ENCODE measurements at places on chromosomes 5 and 9. TPM values are rescaled to one million over a fixed set of nuclear protein-coding genes. Genes with fewer than 3 reads are reported as not detected.

The BARHL1 gene
- not detected for polyA plus RNA-seq

The FAM240B gene
- polyA plus RNA-seq = not detected

DNA sequence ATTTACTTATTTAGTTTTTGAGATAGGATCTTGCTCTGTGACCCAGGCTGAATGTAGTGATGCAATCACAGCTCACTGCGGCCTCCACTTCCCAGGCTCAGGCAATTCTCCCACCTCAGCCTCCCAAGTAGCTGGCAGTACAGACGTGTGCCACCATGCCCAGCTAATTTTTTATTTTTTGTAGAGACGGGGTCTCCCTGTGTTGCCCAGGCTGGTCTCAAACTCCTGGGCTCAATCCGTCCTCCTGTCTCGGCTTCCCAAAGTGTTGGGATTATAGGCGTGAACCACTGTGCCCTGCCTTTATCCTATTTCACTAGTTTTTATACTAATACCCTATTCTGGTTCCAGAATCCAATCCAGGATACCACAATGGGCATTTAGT, 6.8 kb downstream of the RPS14 start:
- no peak overlapping the region for H3K4me3 ChIP-seq
- peaks cover 48% of the 10 kb centered on the region for H3K36me3 ChIP-seq
- DNase-seq = no peak
- peaks cover 16% of the 10 kb centered on the region for H3K4me1 ChIP-seq

GRCh38 chr5:169942181-169942580, 38.1 kb downstream of the INSYN2B start:
- no peak overlapping the region for H3K27ac ChIP-seq
- no peak for DNase-seq
- no peaks in the 10 kb centered on the region for H3K4me1 ChIP-seq
- no peaks in the 10 kb centered on the region for H3K27me3 ChIP-seq
- H3K36me3 ChIP-seq = peaks cover 7% of the 10 kb centered on the region

GRCh38 chr5:1744393-1745122, 55.1 kb downstream of the MRPL36 start:
- H3K36me3 ChIP-seq = no peaks in the 10 kb centered on the region
- no peaks in the 10 kb centered on the region for H3K4me1 ChIP-seq
- H3K27me3 ChIP-seq = no peaks in the 10 kb centered on the region
- H3K4me3 ChIP-seq = no peak overlapping the region
- no peak overlapping the region for H3K27ac ChIP-seq

DNA sequence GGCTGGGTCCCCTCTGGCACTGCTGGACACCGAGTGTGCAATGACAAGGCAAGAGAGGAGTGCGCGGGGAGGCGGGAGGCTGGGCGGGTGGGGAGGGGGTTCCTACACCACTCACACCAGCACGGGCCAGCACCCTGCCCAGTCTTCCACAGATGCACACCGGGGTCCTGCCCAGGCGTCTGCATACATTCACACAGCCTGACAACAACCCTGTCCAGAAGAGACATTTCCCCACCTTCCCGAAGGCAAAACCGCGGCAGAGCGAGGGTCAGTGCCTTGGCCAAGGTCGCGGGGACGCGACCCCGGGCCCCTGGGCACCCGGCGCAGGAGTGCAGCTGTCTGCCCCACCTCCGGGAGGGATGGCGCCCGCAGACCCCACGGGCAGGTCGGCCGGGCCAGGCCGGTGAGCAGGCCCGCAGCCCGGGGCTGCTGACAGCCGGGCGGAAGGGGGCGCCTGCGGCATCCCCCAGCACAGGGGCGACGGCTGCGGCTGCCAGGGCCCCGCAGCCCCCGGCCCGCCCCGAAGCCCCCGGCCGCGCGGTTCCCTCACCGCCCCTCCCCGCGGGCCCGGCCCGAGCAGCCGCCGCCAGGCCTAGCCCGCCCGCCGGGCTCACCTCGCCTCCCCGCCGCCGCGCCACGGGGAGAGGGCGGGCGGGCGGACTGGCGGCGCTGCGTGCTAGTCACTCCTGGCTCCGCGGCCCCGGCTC, 496 bp downstream of the MAPK9 start:
- peaks cover 34% of the 10 kb centered on the region for H3K4me1 ChIP-seq
- H3K27me3 ChIP-seq = no peaks in the 10 kb centered on the region
- H3K4me3 ChIP-seq = peak overlapping the region; percentile 40
- peak overlapping the region; percentile 50 for H3K27ac ChIP-seq
- no peaks in the 10 kb centered on the region for H3K36me3 ChIP-seq

DNA sequence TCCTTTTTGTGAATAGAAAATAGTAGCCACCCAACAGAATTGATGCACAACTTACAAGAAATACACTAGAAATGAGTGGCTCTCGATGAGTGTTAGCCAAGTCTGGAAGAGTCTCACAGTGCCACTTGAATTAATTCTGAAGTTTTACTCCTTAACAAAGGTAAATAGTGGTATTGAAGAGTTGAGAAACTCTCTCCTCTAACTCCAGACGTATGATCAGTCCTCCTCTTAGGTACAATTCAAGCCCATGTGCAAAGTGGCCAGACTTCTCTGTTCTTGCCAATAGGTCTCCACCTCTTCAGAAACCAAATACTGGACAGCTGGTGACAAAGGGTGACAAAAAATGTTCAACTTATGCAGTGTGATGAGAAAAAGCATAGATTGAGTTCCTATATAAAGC, 38.5 kb upstream of the ADAMTS16 start:
- no peaks in the 10 kb centered on the region for H3K4me1 ChIP-seq
- H3K27ac ChIP-seq = no peak overlapping the region
- no peak overlapping the region for H3K4me3 ChIP-seq
- H3K27me3 ChIP-seq = no peaks in the 10 kb centered on the region
- no peak for DNase-seq

DNA sequence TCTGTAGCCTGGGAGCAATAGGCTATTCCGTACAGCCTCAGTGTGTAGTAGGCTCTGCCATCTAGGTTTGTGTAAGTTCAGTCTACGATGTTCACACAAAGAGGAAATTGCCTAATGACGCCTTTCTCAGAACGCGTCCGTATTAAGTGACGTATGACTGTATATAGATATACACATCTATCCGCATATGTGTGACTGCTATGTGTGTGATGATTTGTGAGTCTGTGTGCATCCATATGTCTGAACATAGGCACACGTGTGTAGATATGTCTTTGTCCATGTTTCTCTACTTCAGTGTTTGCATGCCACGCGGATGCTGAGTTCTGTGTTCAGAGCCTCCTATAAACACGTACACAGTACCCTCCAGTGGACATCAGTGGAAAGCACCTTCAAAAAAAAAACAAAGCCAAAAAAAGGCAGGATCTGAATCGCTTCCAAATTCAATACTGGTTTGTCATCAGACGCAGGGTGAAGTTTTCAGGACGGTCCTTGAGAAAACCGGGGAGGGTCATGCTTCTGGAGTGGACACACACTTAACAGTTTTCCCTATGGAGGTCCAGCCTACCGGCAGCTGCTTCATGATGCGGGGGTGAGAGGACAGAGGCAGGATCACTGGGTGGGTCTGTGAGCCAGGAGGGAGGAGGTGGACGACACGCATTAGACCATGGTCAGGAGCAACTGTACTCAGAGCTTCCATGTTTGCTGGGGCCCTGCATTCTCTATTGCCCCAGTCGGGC, 29.5 kb upstream of the ALDH1B1 start:
- no peak overlapping the region for H3K27ac ChIP-seq
- H3K4me3 ChIP-seq = no peak overlapping the region

- H3K27ac ChIP-seq = no peak overlapping the region
- H3K36me3 ChIP-seq = no peaks in the 10 kb centered on the region
Observed at GRCh38 chr5:138809391-138809790, 56.2 kb downstream of the CTNNA1 start.

- no peak for DNase-seq
- no peak overlapping the region for H3K4me3 ChIP-seq
- H3K36me3 ChIP-seq = no peaks in the 10 kb centered on the region
- peaks cover 19% of the 10 kb centered on the region for H3K4me1 ChIP-seq
Observed at GRCh38 chr5:52796031-52796430, 8.3 kb downstream of the ITGA1 start.

- no peak overlapping the region for H3K27ac ChIP-seq
- no peak overlapping the region for H3K4me3 ChIP-seq
- no peaks in the 10 kb centered on the region for H3K36me3 ChIP-seq
- no peak for DNase-seq
- H3K4me1 ChIP-seq = peaks cover 28% of the 10 kb centered on the region
Observed at GRCh38 chr5:66824476-66824875, 228.3 kb downstream of the MAST4 start.

- H3K27me3 ChIP-seq = no peaks in the 10 kb centered on the region
- H3K27ac ChIP-seq = no peak overlapping the region
- H3K4me1 ChIP-seq = no peaks in the 10 kb centered on the region
- H3K4me3 ChIP-seq = no peak overlapping the region
- no peak for DNase-seq
Observed at GRCh38 chr5:62138607-62139006, 167.4 kb upstream of the KIF2A start.
